ENCODE measurements at places on chromosomes 7 and 10.

DNA sequence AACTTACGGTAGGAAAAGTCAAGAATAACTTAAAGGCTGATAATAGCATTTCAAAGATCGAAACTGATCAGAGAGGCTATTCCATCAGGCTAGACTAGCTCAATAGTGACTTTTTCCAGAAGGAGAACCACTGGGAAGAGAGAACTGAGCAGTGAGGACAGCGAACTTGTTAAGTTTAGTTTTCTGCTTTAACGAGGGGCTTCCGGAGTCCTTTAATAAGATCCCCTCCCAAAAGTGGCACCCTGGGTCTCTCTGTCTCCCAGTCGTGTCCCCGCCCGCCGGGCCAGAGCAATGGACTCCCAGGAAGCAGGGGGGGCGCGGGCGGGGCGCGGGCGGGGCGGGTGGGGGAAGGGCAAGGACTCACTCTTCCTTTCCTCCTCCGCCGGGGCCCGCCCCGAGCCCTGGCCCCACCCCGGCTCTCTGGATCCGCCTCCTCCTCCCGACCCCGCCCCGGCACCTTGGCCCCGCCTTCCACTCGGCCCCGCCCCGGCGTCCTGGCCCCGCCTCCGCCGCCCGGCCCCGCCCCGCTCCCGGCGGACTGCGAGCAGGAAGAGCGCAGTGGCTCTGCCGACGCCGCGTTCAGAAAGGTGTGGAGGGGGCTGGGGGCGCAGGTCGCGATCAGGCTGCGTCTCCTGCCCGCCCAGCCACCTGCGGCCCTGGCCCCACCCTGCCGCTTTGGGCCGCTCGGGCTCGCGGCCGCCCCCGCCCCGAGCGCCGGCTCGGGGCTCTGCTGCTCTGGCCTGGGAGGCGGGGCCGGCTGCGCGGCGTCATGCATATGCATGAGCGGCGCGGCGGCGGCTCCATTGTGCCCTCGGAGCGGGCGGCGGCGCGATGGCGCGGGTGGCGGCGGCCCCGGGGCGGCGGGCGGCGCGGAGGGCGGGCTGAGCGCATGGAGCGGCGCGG, at the start of gene ZMIZ2:
ZMIZ2 (plus strand) TSS at position 803 of the 903 bp plus-strand sequence. CDS start 7,403 bp downstream, outside the sequence.
- DNase-seq = peak; percentile 94

- DNase-seq = no peak
These were observed 562.9 kb upstream of the ADARB2 start for GRCh38 chr10:2300231-2300630.

DNA sequence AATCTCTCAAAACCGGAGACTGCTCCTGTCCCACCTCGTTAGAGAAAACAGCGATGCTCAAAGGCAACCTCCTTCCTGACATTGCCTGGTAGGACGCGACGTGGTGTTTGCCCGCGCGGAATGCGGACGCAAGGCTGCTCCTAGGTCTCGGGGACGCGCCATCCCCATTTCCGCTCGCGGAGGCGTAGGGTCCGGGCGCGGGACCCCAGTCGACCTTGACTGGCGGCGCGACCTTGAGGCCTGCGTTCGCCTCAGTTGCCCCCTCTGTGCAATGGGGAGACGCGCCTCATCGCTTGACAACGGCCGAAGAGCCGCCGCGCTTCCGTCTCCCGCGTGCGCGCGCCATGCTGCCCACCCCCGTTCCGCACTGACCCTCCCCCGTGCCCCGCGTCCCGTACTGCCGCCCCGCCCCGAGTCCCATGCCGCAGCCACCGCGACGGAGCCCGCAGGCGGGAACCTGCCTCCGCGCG, 412 bp upstream of the PPIA start:
- peak; percentile 91 for DNase-seq

- no peak for DNase-seq
These were observed 4.7 kb downstream of the TMEM236 start for GRCh38 chr10:17756557-17757217.

- DNase-seq = no peak
These were observed 534.0 kb upstream of the FOXK1 start for GRCh38 chr7:4147926-4148620.

- no peak for DNase-seq
These were observed 88.1 kb downstream of the TCF7L2 start for GRCh38 chr10:113038183-113038582.

- DNase-seq = no peak
These were observed 54.2 kb upstream of the CDCA7L start for GRCh38 chr7:21999896-22000295.

DNA sequence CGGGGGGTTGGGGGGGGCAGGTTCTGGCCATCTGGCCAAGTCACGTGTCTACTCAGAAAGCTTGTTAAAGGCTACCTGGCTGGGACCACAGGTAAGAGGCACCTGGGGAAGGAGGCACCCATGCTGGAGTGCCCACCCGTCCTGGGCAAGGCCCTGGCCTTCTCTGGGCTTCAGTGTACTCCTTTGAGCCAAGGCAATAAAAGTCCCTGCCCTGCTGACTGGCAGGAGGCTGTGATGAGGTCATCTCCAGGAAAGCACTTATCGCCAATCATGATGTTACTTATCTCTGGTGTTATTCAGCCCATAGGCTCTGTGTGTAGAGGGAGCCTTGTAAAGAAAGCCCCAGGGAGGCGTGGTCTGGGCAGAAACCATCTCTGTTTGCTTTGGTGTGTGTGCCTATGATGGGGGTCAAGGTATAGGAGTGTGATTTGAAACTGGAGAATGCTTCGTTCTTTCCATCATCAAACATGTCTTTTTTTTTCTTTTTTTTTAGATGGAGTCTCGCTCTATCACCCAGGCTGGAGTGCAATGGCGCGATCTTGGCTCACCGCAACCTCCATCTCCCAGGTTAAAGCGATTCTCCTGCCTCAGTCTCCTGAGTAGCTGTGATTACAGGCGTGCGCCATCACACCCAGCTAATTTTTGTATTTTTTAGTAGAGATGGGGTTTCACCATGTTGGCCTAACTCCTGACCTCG, 2.5 kb upstream of the CLDN4 start:
- peak; percentile 94 for DNase-seq

DNA sequence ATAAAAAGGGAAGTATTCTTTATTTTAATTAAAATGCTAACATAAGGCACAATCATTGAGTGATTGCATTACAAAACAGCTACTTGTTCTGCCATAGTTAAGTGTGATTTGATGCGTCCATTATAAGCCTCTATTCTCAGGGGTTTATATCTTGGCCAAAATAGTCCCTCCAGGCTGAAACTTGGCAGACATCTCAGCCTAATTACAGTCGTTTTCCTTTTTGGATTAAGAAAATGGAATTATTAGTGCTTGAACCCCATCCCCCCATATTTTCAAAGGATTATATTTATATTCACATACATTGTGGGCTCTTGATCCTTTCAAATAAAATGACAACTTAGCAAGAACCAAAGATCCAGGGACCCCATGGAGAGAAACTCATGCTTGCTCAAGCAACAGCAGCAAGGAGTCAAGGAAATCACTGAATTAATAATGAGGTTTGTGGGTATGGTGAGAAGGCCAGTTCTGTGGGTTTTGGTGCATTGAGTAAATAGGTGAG, 66.7 kb upstream of the NEUROD6 start:
- no peak for DNase-seq
